ENCODE measurements at places on chromosomes 12 and 14.

GRCh38 chr12:41972196-41972595 lies 172.5 kb downstream of the GXYLT1 start:
- no peak for DNase-seq

DNA sequence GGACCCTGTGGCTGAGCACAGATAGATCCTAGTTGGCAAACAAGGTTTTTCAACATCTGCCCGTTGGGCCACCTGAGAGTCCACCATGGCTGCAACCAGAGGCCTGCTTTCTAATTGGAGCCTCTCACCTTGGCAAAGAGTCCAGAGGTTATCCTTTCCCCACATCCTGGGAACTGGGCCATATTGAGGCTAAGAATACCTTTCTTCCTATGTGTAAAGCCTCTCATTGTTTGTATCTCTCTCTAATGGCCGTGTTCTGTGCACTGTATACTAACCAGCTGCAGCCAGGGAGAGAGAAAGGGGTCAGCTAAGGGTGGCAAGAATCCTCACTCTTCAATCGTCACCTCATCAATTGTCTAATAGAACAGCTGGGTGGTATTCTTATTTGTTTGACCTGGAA lies 79.1 kb upstream of the ST8SIA1 start:
- no peak for DNase-seq

GRCh38 chr12:112841906-112842305 lies 50.4 kb downstream of the RPH3A start:
- DNase-seq: no peak

GRCh38 chr12:126210448-126210847 lies 1145.2 kb downstream of the AACS start:
- no peak for DNase-seq

DNA sequence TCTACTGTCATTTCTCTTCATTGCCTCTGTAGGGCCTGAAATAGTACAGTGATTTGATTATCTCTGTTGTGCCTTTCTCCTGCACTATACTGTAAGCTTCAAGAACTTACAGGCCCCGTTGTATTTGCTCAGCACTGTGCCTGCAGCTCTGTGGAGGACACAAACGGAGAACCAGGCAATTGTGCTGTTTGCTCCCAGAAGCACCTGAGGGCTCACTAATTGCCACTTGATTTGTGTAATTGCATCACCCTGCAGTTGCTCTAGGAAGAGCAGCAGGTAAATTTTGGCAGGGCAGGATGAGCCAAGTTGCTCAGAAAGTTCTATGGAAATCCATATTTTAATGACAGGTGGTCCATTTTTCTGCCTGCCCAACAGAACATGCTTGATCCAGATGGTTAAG lies 11.6 kb upstream of the KRT82 start:
- no peak for DNase-seq

DNA sequence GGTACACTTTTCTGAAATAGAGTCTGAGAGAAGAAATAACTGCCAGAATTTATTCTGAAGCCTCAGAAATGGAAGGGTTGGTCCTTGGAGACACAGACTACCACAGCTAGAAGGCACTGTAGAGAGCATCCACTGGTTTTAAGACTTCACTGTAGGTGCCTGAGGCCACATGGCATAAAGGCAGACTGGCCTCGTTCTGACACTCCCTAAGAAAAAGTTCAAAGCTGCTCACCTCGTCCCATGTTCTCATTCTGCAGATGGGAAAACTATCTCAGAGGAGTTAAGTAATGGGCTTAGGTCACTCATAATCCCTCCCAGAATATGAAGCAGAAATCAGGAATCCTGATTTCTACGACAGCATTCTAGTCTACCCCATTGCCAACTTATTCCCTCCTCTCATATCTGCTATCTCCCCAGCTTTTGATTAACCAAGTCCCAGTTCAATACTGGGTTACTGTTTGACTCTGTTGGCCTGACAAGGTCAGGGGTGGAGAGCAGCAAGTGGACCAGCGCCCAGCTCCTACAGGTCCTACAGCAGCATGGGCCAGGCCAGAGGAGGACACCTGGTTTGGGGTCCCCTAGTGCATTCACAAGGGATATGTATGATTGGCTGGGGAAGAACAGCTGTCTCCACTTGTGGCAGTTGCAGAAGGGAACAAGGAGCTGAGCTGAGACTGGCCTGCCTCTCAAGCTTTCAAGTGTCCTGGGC lies 3.7 kb downstream of the ITGA5 start:
- DNase-seq: no peak

DNA sequence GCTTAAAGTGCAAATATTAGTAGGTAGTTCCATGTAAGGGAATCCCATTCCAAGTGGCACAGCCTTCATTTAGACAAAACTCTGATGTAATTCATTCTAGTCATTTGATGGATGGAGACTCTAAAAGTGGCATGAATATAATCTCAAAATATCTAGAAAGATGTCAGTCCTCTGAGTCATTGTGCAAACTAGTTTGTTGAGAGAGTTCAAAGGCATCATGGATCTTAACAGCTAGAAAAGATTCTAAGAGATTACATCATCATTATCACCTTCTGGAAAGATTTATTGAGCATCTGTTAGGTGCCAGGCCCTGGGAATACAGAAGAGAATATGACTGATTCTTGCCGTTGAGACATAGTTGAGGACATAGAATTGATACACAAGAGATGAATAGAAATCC lies 30.7 kb downstream of the CRADD start:
- DNase-seq: no peak

GRCh38 chr12:91998316-91998715 lies 147.3 kb downstream of the BTG1 start:
- DNase-seq: no peak

GRCh38 chr12:24608637-24609285 lies 340.1 kb downstream of the BCAT1 start:
- no peak for DNase-seq

- DNase-seq: no peak
These were observed 120.7 kb upstream of the C14orf180 start for GRCh38 chr14:104458845-104459244.

DNA sequence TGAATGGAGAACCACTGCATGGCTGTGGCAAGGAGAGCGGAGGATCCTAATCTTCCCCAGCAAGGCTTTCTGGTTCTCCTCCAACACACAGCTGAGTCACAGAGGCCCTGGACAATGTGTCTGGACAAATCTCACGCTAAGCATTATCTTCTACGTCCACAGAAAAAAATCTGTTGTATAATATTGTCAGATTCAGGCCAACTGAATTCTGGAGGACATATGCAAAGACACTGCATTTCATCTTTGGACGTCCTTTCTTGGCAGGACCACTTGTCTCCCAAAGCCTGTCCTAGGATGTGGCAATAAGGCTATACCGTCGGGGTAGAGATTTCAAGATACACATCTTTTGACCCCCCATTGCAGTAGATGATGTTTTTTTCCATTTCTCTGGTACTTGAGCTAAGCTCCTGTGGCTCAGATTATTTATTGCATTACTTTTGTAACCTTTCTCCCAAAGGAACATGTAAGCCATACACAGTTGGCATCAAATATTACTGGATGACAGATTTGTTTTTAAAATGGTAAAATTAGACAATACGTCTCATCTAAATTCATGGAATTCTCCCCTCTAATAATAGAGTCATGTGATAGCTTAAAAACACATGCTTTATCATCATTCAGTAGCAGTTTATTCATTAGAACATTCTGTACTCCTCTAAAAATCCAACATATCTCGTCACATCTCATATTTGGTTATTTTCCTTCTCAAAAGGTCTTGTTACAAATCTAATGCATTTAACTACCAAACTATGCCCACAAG lies 19.4 kb downstream of the LMO3 start:
- DNase-seq: no peak

DNA sequence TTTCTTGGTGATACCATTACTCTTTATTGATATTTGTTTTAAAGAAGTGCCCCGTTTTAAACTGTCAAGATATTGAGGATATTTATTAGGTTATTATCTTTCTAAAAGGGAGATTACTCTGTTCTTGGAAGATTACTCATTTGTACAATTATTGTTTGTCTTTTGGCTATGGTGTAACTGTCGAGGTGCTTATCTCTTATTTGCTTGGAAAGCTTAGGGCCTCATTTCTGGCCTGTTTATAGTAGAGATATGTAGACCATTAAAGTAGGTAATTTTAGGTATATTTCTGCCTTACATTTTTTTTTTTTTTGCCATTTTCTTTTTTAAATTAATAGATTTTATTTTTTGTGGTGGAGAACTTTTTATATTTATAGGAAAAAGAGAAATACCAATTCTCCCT lies 74.2 kb downstream of the KTN1 start:
- no peak for DNase-seq

Data from stimulated activated CD4-positive, alpha-beta T cell treated with anti-CD3 and anti-CD28 coated beads, Interleukin-4, amount 100 ng/mL, for 48 hours (primary cell).